Renal cortical epithelial cell (primary cell): ENCODE measurements at places on chromosomes 2 and 18.
A peak's percentile ranks its signal among the peaks of the same experiment; 100 is the strongest.

DNA sequence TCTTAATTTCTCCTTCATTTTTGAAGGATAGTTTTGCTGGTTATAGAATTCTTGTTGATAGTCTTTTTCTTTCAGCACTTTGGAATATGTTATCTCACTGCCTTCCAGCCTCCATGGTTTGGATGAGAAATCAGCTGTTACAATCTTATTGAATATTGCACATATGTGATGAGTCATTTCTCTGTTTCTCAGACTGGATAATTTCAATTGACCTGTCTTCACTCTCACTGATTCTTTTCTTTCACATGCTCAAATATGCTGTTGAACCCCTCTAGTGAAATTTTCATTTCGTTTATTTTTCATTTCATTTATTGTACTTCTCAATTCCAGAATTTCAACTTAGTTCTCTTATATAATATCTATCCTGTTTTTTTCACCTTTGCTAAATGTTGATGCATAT is 22.2 kb downstream of the PDK1 start:
- DNase-seq = no peak

DNA sequence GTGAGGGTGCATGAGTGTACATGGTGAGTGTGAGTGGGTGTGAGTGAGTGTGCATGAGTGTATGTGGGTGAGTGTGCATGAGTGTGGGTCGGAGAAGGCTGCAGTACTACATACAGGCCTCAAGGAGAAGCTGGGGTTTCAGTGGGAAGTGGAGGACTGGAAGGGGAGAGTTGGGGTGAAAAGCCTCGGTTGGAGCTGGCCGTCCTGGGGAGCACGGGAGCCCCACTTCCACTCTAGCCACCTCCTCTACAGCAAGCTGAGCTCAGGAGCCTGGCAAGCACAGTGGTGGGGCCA is 68.7 kb upstream of the HPCAL1 start:
- no peak for DNase-seq

DNA sequence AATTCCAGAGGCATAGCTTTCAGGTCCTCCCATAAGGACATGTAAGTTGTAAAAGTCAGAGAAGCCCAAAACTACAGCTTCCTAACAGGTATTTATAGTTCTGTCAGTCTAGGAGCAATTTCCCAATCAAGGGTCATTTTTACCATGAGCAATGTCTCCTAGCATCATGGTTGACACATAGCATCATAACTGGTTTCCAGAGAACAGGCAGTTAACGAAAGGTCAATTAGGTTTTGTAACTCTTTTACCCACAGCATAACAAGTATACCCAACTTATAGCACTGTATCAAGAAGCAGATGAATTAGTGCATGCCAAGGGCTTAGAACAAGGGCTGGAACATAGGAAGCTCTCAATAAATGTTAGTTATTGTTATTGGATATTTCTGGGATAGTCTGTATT is 110.1 kb downstream of the MREG start:
- DNase-seq = peak; percentile 69

DNA sequence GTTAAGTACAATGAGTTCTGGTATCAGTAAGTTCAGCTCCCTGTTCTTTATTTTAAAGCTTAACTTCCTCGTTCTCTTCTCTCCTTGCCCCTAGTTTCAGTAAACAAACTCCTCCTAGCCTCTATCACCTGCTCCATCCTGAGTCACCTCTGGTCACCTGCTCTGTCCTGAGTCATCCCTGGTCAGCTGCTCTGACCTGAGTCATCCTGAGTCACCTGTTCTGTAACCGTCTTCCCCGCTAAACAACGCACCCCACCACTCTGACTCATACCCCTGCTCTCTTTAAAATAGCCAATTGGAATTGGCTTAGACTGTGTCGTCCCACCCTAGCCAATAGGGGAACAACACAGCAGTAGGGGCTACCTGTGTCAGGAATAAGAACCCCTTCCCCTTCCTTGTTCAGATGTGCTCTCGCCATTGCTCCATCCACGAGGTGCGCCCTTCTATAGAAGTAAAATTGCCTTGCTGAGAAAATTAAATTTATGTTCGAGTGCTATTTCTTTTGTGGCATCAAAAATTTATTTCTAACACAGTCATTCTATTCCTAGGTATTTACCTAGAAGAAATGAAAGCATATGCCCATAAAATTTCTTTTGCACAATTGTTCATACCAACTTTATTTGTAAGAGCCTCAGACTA is 24.9 kb upstream of the RMND5A start:
- peak; percentile 83 for DNase-seq

DNA sequence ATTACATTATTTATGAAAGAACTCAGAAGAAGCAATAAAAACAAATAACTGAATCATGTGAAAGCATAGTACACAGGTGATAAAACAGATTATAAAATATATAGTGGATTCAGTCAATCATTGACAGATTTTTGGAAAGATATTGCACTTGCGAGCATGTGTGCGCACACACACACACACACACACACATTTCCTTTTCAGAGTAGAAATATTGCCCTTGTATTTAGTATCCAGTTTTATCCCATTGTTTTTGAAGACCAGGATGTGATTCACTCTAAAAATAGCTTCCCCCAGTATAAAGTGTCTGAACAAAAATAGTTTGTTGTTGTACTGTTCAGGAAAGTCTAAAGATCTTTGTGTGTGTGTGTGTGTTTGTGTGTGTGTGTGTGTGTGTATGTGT is 145.5 kb downstream of the CALCRL start:
- DNase-seq = peak; percentile 66

DNA sequence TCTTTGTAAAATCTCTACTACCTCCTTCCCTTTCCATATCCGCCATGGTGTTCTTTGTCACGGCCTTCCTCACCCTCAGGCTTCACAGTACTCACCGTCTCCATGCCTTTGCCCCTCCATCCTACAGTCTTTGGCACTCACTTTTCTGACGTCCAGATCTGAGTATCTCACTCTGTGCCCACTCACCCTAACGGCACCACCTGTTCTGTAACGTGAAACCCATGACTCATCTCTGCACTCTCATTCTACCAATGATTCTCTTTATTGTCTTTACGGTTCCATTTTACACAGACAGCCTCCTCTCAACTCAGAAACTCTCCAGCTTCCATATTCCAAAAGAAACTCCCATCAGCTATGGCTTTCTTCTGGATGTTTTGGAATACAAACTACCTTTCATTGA is 56.7 kb downstream of the NETO1 start:
- DNase-seq = peak; percentile 0

GRCh38 chr2:156021146-156022040 is 311.1 kb downstream of the NR4A2 start:
- peak; percentile 7 for DNase-seq

GRCh38 chr2:138564586-138565229 is 63.1 kb downstream of the SPOPL start:
- DNase-seq = no peak

- no peak for DNase-seq
These were observed 16.9 kb upstream of the CD28 start for GRCh38 chr2:203689426-203690116.
